ENCODE measurements at places on chromosomes 5 and 9. TPM values are rescaled to one million over a fixed set of nuclear protein-coding genes. Genes with fewer than 3 reads are reported as not detected.
A peak's percentile ranks its signal among the peaks of the same experiment; 100 is the strongest.

GRCh38 chr9:18555105-18555883 is 81.3 kb downstream of the ADAMTSL1 start:
- H3K27me3 ChIP-seq = no peaks in the 10 kb centered on the region
- no peak overlapping the region for H3K27ac ChIP-seq
- H3K4me3 ChIP-seq = no peak overlapping the region

DNA sequence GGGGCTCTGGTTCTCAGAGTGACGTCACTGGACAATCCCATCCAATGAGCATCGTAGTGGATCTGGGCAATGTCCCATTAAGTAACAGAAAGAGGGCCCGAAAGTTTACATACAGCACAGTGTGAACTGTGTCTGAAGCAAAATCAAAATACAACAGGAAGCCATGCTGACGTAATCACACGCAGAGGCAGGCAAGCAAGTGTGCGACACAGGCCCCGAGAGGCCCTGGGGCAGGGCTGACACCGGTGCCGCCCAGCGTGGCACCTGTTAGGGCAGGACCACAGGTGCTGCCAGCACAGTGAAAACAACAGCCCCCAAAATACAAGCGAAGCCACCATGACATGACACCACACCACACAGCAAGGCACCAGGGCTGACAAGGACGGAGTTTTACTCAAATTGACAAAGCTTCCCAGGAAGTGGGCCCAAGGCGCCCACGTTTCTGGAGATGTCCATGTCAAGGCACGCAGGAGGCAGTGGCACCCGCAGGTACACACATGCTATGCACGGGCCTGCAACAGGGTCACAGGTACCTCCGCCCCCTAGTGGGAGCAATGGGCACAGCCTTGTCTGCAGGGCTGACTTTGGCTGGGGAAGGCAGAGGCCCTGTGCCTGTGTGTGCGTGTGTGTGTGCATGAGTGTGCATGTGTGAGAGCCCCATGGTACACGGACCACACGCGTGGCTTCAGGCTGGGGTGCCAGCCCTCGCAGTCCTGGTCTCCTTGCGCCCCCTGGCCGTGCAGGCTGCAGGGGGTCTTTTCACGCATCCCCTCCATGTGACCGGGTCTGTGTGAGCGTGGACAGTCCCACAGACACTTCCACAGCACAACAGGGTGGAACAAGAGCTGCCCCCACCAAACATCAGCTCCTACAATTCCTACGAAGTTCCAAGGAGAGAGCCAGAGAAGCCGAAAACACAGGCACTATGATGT is 19.6 kb downstream of the QSOX2 start:
- peak overlapping the region; percentile 44 for H3K27ac ChIP-seq
- peak overlapping the region; percentile 24 for H3K4me3 ChIP-seq
- peaks cover 20% of the 10 kb centered on the region for H3K4me1 ChIP-seq
- DNase-seq = peak; percentile 84
- peaks cover 33% of the 10 kb centered on the region for H3K36me3 ChIP-seq

DNA sequence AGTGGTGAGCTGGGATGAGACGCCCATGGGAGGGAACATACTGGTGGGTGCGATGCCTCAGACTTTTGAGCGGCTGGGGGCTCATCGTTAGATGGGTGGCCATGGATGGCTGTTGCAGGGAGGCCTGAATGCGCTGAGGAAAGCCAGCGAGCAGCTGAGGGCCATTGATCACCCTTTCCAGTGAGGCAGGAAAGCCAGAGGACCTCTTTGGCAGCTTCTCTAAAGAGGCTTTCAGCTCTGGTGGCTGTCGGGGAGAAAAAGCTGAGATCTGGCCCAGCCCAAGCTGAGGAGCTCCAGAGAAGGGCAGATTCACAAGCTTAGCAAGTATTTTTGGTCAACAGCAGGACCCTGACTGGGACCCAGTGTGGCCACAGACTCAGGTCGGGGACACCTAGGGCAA is 13.3 kb upstream of the VAV2 start:
- DNase-seq = no peak
- H3K27me3 ChIP-seq = peaks cover 2% of the 10 kb centered on the region
- no peaks in the 10 kb centered on the region for H3K4me1 ChIP-seq
- no peak overlapping the region for H3K27ac ChIP-seq
- H3K4me3 ChIP-seq = no peak overlapping the region
- H3K36me3 ChIP-seq = no peaks in the 10 kb centered on the region

DNA sequence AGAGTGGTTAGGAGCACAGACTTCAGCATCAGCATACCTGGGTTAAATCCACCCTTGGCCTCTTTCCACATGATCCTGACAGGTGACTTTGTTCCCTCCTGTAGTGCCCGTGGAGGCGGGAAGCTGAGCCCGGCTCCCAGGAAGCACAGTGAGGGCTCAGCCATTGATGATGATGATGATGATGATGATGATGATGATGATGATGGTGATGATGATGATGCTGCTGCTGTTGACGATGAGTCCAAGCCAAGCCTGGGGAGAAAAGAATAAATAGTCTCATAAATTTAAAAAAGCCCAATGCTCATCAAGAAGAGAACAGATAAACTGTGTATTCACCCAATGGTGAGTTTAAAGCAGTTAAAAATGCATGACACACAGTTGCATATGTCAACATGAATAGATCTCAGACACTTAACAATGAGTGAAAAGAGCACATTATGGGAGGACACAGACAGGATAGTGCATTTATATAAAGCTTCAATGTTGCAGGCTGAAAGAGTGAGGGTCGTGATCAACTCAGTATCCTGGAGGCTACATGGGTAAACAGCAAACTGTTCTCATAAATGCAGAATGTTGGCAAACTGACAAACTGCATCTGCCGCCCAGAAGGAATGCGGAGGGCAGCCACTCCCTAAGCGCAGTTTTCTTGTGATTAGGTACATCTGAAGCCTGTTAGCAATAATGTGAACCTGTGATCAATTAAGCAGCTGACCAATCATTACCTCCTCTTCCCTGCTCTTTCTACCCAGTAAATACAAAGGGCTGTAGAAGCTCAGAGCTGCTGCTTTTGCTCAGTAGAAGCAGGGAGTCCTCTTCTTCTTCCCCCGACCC is 11.7 kb upstream of the CFAP157 start:
- H3K27me3 ChIP-seq = no peaks in the 10 kb centered on the region
- H3K36me3 ChIP-seq = no peaks in the 10 kb centered on the region
- no peak overlapping the region for H3K4me3 ChIP-seq
- no peak overlapping the region for H3K27ac ChIP-seq
- no peak for DNase-seq

DNA sequence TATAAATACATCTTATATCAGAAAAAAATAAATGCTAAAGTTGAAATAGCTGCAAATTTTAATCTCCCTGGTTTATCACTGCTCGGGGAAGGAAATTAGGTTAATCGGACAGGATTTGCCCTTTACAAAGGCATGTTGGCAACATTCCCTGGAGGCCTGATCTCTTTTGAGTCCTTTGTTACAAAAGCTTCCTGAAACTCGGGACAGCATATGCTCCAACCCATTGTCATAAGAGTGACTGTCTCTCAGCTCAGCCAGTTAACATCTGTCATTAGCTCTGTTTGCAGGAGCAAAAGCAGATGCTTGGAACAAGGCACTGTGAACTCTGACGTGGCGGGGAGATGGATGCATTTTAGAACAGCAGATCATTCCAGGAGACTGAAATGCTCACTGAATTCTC is 80.6 kb downstream of the MYO10 start:
- no peak overlapping the region for H3K4me3 ChIP-seq
- DNase-seq = no peak
- no peak overlapping the region for H3K27ac ChIP-seq
- H3K27me3 ChIP-seq = no peaks in the 10 kb centered on the region
- H3K36me3 ChIP-seq = no peaks in the 10 kb centered on the region

OTP gene
- not detected for total RNA-seq

NTRK2 gene
- total RNA-seq = 1.8 TPM

PCDHA3 gene
- total RNA-seq = not detected

CDC20B gene
- not detected for total RNA-seq
